ENCODE measurements at places on chromosomes 1 and 21.
A peak's percentile ranks its signal among the peaks of the same experiment; 100 is the strongest.

DNA sequence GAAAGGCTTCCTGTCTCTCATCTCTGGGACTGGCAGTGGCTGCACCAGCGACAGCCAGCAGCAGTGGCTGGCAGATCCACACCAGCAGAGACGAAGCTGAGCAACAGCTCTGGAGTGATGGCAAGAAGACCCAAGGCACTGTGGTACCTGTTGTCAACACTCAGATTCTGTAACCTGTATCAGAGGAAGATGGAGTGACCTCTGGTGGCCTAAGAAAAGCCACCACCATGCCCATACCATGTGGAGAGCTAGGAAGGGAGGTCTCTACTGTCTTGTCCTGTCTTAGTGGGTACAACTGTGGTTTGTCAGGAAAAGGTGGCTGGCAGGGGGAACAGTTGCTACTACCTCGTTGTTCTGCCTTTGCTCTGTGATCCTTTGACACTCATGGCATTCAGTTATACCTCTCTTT lies 22.5 kb upstream of the RHBDL2 start:
- DNase-seq, result no peak

GRCh38 chr1:206864939-206865671 lies at the start of gene IL20:
TSS of gene IL20 (plus strand) at chr1:206865623. CDS start at chr1:206865853, 230 bp downstream.
- peak; percentile 86 for DNase-seq

DNA sequence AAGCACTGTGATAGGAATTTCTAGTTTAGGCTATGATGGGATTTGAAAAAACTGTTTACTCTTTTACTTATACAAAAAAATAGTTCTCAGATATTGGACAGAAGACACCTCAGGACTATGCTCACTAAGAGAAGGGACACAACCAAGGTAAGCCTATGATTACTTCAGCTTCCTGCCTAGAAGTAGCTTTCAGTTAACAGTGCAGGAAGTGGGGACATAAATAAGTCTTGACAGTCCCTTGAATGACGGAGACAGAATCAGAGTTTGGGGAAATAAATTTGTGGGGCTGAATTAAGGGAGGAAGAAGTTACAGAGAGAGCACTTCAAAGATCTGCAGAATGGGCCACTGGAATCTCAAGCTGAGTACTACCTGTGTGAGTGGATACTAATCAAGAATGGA lies 53.8 kb upstream of the OLFM3 start:
- no peak for DNase-seq

DNA sequence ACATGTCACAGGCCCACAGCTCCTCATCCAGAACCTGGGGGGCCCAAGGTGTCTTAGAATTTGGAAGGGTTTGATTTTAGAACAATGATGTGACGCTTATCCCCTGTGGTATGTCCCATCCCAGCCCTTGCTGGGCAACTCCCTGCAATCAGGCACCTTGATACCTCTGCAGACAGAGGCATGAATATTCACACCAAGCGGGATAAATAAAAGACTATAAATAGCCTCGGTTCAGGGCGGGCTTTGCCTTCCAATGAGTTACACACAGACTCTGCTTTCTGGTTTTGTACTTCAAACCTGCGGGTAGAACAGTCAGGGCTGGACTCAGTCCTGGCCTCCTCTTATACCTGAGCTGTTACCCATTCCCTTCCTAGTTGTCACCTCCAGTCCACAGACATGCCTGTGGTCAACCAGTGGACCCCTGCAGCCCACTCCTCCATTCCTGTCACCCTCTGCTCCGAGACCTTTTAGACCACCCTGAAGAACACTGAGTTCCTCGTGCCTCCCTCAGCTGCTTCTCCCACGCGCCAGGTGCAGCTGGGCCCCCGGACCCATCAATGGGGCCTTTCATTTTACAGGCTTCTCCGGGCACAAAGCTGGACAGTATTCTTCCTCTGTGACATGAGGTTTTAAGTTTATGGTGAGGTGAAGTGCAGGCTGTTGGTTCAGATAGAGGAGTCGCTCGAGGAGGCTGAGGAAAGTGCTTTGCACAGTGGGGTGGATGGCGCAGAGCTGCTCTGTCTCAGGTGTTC lies 120.1 kb upstream of the TNR start:
- no peak for DNase-seq

GRCh38 chr21:36811762-36812161 lies 112.8 kb downstream of the SIM2 start:
- no peak for DNase-seq

- DNase-seq, result no peak
Observed at GRCh38 chr1:183841550-183841949, 36.6 kb downstream of the RGL1 start.

GRCh38 chr1:32413507-32414185 lies 19.4 kb upstream of the BSDC1 start:
- no peak for DNase-seq

DNA sequence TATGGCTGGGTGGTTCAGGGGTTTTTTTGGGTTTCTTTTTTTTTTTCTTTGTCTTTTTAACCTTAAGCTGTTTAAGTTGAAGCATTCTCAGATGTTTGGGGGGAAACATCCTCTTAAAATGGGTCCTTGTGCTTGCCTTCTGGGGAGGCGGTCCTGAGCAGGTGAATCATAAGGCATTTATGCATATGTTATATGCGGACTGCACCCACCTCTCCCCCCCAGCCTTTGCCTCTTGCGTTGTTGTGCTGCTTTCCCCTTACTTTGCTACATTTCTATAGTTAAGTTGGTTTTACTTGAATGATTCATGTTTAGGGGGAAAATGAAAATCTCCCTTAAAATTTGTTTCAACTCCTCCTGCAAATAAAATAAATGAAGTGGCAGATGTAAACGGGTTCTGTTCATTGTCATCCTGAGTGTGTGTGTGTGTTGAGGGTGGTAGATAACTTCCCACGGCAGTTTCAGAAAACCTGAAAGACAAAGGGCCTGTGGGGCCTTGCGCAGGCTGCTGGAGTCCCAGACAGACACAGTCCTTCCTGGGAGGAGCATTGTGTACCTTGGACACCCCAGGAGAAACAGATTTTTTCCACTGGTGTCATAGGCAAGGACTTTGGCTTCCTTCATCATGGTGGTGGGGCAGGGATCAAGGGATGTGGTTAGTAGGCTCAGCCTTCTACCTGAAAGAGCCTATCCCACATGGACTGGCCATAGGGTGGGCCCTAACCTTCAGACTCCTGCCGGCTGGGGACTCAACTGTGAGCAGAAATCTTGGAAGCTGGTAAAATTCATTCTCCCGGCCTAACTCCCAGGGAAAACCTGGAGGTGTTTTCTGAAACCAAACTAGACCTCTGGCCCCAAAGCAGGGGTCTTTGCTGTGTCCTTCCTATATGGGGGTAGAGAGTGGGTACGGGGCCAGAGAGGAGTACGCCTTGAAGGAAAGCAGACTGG lies 926 bp upstream of the SH3D21 start:
- peak; percentile 17 for DNase-seq

DNA sequence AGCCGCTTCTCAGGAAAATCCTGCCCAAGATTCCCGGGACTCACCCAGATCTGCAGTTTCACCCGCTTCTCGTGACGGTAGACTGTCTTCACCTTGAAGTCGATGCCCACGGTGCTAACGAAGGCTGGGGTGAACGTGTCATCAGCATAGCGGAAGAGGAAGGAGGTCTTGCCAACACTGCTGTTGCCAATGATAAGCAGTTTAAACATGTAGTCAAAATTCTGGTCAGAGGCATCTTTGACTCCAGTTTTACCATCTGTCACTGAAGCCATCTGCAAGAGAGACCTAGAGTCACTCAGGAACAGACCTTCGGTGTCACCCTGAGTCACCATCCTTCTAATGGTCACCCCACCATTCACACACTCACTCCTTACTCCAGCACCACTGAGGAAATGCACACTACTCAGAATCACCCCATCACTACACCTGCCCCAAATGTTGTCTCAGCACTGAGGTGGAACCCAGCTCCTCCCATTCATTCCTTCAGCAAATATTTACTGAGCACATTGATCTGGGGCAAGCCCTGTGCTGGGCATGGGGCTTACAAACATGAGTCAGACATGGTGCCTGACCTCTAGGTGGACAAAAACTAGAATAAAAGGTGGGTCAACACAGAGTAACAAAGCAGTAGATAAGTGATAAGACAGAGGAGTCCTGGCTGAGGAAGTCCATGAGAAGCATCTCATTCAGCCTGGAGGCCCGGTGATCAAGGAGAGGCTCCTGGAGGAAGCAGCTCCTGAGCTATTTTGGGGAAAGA lies 13.5 kb downstream of the RAB3B start:
- no peak for DNase-seq

- no peak for DNase-seq
Observed at GRCh38 chr1:60255565-60255964, 182.0 kb upstream of the C1orf87 start.

- DNase-seq, result no peak
Observed at GRCh38 chr21:28261298-28261697, 731.4 kb downstream of the LTN1 start.

DNA sequence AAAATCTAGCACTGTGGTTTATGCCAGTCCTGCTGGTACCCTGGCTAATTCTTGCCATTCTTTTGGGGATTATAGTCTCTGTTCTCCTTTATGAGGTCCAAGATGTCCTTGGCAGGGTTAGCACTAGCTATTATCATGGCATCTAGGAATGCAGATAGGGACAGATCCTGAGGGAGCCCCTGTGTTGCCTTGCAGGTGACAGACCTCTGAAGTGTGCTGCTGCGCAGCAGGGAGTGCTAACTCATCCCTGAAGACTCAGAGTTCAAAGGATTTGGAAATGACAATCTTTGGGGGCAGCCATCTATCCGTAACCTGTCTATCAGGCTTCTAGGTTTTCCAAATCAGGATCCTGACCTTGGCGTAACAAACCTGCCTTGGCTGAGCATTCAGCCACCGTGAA lies 16.3 kb downstream of the ZFYVE9 start:
- DNase-seq, result no peak

DNA sequence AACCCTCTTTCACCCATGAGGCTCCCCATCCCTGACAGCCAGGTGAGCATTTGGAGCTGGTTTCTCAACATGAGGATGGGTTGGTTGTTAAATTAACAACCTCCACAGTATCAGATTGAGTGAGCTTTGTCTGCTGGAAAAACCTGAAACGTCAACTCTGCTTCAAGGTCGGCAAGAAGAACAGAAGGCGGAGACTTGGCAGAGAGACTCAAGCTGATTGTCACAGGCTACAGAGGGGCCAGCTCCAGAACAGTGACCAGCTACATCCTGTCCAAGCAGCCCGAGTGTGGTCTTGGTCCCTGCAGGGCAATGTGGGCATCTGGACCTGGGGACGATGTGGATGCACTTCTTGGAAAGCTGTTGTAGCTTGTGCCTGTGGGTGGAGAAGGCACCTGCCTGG lies 36.6 kb upstream of the TMEM51 start:
- DNase-seq, result no peak

DNA sequence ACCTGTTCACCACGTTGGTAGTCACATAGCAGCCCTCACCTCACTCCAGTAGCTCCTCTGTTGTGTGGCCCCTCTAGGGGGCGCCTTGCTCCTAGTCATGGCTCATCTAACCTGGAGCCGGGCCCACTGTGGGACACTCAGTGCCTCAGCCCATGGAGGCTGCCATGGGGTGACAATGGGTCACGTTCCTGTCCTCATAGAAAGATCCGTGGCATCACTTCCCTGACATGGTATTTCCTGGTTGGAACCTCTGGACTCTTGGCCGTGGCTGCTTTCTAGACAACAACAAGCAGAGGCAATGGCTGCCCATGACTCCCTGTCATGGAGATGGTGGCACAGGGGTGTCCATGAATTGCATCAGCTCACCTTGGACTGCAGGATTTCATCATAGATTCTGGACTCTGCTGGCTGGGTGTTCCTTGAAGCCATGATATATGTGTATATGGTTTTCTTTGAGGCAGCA lies 27.5 kb upstream of the SLAMF6 start:
- DNase-seq, result no peak

DNA sequence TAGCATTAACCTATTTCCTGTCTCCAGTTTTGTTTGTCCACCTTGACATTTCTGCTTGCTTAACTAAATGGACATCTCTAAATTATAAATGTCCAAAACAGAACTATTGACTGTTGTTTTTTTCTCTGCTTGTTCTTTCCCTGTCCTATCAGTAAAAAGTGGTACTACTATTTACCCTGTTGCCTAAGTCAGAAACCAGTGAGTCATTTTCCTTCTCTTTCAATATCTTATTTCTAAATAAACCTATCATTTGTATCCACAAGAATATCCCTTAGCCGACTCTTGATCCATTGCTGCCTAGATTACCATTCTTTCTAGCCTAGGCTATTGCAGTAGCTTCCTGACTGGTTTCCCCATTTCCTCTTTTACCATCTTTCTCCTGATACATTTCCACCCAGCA lies 22.5 kb downstream of the MIER1 start:
- DNase-seq, result no peak

DNA sequence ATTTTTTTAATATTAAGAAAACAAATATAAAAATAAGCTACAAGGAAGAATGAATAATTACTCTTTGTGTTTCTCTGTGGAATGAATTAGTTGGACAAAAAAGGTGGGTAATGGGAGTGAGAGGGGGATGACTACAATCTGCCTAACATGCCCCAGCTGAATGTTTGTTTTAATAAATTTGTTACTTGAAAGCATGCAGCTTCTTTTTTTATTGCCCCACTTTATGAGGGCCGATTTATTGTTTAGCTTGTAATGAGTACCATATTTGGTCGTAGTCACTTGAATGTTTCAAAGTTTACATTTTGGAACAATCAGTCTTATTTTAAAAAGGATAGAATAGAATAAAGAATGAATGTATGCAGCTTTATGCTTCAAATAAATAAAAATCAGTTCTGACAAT lies 197.4 kb downstream of the LBR start:
- no peak for DNase-seq

- no peak for DNase-seq
Observed at GRCh38 chr1:84692391-84692790, 2.1 kb upstream of the SSX2IP start.

GRCh38 chr1:56357927-56358690 lies 221.3 kb downstream of the PLPP3 start:
- DNase-seq, result no peak

DNA sequence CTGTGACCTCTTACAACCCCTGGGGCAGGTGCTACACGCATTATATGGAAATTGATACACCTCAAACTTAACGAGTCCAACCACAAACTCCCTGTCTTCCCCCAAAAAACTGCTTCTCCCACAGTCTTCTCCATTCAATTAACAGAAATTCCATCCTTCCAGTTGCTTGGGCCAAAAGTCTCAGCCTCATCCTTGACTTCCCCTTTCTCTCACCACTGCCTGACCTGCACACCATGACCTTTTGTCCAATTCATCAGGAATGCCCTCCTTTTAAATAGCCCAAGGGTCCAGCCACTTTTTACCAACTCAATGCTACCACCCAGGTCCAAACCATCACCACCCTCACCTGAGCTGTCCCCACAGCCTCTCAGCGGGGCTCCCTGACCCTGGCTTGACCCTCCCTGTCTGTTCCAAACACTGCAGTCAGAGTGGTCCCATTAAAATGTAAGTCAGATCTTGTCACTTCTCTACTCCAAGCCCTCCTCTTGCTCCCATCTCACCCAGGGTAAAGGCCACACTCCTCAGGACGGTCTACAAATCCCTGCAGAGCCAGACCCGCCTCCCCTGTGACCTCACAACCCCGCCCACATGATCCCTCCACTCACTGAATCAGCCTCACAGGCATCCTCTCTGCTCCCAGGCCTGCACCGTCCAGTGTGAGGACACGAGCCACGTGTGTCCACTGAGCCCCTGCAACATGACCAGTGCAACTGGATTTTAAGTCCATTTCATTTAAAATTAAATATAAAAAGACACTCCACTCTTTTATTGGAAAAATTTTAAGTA lies 18.5 kb downstream of the KCNN3 start:
- no peak for DNase-seq
